ENCODE measurements at places on chromosomes 1 and 21. TPM values are rescaled to one million over a fixed set of nuclear protein-coding genes. Genes with fewer than 3 reads are reported as not detected.

The PLA2G4A gene
- 0.81 TPM for total RNA-seq

GRCh38 chr1:180462102-180462501 is 40.3 kb downstream of the ACBD6 start:
- no peak overlapping the region for H3K27ac ChIP-seq
- H3K27me3 ChIP-seq, result no peaks in the 10 kb centered on the region
- H3K36me3 ChIP-seq, result no peaks in the 10 kb centered on the region
- H3K4me1 ChIP-seq, result no peaks in the 10 kb centered on the region

DNA sequence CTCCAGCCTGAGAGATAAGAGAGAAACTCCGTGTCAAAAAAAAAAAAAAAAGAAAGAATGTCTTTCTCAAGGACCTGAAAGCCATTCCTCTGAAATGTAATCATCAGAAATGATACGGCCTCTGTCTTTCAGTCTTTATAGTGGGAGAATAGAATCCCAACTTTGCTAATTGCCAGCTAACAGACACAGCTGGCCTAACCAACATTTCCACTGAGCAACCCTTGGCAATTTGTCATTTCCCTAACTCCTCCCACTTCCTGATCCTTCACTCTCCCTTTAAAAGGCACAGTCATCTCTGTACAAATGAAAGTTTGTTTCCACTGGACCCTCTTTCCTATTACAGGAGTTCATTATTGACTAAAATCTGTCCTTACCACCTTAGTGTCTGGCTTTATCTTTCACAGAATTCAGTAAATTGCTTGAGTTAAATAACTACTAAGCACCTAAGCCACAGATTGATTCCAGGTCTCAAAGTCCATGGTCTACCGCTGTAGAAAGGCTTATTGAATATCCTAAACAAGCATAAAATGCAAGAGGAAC is 4.3 kb upstream of the CBR1 start:
- H3K27me3 ChIP-seq, result no peaks in the 10 kb centered on the region
- no peak overlapping the region for H3K4me3 ChIP-seq
- H3K4me1 ChIP-seq, result no peaks in the 10 kb centered on the region
- H3K36me3 ChIP-seq, result no peaks in the 10 kb centered on the region
- no peak overlapping the region for H3K27ac ChIP-seq

DNA sequence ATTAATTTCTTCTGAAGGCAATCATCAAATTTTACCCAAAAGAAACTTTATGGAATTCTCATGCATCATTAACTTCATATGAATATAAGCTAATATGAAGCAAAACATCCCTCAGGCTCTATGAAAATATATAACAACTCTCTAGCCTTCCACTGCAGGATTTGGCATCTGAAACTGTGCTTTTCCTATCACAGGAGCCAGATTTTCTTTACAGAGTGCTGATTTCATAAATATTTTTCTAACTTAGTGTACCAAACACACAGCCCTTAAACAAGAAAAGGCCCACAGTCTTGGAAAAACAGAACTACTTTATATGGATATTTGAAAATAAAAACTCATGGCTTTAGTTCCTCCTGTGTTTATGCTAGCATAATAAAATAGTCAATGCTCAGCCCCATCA is 559.5 kb upstream of the CHRM3 start:
- no peaks in the 10 kb centered on the region for H3K27me3 ChIP-seq
- H3K4me3 ChIP-seq, result no peak overlapping the region
- H3K36me3 ChIP-seq, result no peaks in the 10 kb centered on the region
- H3K4me1 ChIP-seq, result no peaks in the 10 kb centered on the region
- no peak overlapping the region for H3K27ac ChIP-seq

The TTC39A gene
- total RNA-seq, result 1.2 TPM

GRCh38 chr1:226063977-226064815 is 1.7 kb downstream of the H3-3A start:
- DNase-seq, result no peak
- H3K36me3 ChIP-seq, result peaks cover 25% of the 10 kb centered on the region
- H3K27ac ChIP-seq, result peak overlapping the region; percentile 98
- no peaks in the 10 kb centered on the region for H3K27me3 ChIP-seq

All from neural progenitor cell (in vitro differentiated cells).